PC-9 (cell line): ENCODE measurements at places on chromosomes 1 and 21.

GRCh38 chr1:69315823-69316222, 251.9 kb upstream of the LRRC7 start:
- DNase-seq, result no peak

DNA sequence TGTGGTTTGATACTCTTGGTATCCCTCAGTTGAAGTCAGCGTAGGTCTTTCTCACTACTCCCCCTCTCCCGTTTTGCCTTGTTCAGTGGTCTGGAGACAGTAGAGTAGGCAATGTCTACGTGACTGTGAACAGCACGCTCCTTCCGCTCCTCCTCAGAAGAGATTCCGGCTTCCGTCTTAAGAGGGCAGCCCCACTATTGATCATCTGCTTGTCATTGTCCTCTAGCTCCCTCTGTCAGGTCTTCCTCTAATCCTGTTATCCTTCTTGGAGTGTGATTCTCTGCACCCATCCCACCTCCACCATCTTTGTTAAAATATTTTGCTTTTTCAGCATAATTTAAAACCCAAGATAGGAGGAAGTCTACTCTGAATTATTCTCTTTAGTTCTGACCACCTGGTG, 129.9 kb upstream of the KCNK2 start:
- no peak for DNase-seq

DNA sequence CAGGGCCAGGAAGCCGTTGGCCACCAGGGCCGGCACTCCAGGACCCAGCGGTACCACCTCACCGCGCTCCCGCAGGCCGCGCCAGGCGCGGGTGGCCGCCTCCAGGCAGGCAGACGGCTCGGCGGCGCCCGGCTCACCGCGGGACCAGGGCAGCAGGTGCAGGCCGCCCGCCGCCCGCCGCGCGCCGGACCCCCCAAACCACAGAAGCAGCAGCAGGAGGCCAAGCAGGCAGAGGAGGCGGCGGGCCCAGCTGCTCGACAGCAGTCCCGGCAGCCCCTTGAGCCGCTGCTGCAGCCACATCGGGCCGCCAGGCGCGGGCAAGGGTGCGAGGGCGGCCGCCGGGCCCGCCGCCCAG, 312 bp downstream of the KIAA2013 start:
- DNase-seq, result no peak

GRCh38 chr1:6332821-6333220, 60.7 kb downstream of the ACOT7 start:
- DNase-seq, result no peak

DNA sequence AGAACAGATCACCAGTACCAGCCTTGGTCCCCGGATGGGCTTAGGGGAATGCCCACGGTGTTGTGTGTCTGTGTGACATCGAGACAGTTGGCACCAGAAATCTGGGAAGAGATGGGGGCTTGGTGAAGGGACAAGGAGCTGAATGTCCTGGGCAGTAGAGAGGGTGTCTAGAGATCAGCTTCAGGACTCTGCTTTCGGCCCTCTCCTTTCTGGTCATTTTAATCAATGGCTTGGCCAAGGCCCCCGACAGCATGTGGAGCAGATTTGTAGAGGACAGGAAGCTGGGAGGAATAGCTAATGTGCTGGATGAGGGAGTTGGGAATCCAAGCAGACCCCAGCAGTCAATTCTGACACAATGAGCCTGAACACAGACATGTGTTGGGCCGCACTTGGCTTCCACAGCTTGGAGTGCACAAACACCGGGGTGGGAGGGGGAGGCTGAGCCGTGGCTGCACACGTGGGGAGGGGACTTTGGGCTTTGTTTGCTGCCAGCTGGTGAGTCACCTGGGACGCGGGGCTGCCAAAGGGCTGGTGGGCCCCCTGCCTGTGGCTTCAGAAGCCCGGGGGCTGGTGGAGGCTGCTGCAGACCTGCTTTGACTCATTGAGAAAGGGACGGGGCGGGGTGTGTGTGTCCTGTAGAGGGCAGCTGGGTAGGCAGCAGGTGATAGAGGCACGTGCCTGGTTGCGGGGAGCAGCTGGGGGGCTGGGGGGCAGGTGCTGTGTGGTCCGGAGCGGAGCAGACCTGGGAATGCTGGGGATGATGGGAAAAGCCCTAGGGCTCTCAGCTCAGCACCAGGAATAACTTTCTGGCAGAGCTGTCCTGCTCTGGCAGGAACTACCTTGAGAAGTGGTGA, 20.9 kb downstream of the SLC1A7 start:
- no peak for DNase-seq

GRCh38 chr21:44836666-44837471, 19.0 kb upstream of the SUMO3 start:
- peak; percentile 49 for DNase-seq

- no peak for DNase-seq
These were observed 121.3 kb downstream of the SEC16B start for GRCh38 chr1:177848577-177848976.

DNA sequence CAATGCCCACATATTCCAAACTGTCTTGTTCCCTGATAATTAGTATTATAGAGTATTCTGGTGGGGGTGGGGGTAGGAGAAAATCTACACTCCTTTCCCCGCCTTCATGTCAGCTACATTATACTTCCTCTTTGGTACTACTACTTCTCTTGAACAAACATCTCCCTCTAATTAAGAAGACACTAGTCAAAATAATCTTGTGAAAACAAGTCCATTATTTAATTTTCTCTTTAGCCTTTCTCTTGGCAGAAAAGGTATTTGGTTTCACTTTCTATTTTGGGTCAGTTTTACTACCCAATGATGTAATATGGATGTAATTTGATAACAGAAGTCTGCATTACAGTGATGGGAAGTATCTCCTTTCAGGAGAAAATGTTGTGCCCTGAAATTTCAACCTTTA, 22.5 kb downstream of the NTMT2 start:
- DNase-seq, result peak; percentile 38

DNA sequence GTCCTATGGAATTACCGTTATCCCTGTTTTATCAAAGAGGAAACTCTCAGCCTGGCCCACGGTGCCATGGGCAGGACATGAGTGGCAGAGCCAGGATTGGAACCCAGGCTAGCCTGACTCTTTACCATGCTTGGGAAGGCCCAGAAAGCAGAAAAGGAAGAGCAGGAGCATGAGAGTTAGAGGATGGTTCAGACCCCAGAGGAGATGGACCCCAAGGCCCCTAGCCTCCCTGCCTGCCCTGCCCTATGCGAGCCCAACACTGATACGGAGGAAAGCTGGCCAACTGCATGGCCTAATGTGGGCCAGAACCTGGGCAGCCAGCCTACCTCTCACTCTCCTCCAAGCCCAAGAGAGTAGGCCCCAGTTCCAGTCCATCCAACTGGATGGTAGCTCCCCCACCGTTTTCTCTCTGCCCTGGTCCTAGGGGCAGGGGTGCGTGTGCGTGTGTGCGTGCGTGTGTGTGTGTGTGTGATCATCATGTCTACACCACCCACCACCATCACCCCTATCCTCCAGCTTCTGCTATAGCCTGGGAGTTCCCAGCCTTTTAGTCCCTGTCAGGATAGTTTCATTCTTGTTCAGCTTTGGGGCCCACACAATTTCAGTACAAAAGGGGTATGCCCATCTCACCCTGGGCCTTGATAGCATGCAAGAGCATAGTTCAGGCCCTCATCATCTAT, 15.4 kb upstream of the MEX3A start:
- no peak for DNase-seq

DNA sequence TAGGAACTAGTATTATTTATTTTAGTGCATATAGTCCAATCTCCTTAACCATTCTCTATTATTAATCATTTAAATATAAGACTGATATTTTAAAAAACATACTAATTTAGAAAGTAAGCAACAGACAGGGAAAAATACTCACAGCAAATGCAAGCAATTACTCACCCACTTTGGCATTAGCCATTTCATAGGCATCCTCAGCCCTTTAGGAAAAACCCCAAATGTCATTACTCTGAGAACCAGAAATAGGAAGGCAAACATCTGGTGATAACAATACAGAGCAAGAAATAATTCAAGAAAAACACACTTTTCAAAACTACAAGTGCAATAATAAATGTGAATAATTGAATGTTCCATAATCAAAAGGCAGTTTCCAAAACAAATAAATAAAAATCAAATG, 545.1 kb downstream of the PLPP3 start:
- no peak for DNase-seq

DNA sequence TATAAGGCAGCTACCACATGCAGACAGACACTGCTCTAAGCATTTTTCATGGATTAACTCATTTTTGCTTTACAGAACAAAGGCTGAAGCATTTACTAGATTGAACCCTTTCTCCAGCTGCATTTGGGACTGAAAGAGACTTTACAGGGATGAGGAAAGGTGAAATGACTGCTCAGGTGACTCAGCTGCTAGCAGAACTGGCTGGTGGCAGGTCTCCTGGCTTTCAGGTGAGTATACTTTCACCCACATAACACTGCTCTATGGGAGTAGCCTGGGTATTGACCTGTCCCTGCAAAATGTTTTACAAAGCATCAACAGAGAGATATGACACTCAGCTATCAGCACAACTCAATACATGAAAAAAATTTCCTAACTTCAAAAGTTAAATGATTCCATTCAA, 2.6 kb upstream of the CCDC185 start:
- DNase-seq, result no peak

GRCh38 chr1:61757950-61758349, 15.7 kb downstream of the PATJ start:
- DNase-seq, result no peak

DNA sequence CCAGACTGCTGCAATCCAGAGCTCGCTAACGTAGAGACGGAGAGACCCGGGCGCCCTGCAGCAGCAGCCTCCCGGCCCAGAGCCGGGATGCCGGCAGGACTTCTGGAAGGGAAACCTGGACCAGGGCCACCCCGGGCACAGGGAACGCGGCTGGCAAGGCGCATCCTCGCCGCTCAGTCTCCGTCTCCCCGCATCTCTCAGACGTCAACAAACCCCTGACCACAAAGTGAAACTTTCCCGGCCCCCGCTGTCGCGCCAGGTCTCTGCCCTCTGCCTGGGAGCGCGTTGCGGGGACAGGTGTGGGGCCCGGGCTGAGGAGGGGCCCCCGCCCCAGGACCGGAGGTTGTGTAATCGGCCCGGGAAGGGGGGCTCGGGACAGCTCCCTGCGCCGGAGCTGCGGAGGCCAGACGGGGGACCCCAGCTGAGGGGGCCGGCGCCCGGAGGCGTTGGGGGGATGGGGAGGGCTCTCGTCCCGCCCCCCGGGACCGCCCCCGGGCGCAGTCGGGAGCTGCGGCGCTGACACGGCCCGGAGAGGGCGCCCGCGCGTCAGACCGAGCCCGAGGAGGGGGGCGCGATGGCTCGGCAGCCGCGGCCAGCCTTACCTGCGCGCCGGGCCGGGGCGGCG, 116.6 kb upstream of the HIVEP3 start:
- DNase-seq, result peak; percentile 46

DNA sequence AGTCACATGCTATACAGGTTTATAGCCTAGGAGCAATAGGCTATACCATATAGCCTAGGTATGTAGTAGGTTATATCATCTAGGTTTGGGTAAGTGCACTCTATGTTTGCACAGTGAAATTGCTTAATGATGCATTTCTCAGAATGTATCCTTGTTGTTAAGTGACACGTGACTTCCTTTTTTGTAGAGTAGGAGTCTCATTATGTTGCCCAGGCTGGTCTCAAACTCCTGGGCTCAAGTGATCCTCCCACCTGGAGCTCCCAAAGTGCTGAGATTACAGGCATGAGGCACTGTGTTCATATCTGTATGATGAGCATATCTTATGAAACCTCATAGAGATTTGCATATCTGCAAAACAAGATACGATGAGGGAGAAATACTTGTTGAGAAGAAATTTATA, 13.8 kb upstream of the ABCB10 start:
- DNase-seq, result no peak

DNA sequence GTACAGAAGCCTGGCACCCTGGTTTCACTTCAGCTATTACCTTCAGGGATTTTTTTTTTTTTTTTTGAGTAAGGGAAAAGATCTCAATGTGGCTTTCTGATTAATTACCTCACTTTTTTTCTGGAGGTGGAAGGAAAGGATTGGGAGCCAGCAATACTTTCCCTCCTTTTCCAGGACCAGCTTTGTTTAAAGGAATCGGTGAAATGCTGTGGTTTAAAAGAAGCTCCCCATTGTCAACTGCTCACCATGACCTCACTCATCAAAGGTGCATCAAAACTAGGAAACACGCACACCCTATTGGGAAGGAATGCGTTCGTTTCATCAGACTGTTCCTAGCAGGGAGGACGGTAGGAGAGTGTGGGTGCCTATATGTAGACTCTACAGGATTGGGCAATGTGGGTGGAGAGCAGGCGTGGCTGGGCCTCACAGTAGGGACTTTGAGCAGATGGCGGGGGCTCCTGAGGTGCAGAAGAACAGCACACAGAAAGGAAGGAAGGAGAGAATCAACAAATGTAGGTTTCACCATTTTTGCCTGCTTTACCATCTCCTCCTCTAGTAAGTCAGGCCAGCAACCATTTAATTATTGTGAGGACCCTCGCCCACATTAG, 13.0 kb downstream of the PHGDH start:
- no peak for DNase-seq

DNA sequence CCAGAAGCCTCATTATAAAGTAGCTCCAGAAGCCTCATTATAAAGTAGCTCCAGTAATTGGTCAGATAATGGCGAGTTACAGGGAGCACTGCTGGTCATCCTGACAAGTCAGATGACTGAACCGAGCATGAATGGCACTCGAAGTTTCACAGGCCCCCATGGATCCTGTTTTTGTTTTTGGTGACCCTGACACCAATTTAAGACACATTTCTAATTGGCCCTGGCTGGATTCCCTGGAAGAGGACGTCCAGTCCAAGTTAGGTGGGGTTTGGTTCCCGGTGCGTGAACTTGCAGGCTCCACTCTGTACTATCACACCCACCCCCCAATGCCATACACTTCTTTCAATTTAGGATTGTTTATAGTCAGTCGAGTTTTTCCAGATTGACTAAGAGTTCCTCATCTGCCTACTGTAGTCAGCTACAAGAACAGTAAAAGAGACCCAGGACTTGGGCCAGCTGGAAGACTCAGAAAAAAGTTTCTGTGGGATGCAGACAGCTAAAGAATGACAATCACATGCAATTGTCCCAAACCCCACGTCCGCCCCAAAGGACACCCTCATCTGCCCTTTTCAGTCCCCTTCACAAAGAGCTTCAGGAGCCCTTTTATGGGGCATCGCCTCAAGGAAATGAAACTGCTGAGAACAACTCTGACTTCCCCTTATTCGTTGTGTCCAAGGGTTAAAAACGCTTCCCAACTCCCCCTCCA, 2.7 kb downstream of the DHRS3 start:
- no peak for DNase-seq

DNA sequence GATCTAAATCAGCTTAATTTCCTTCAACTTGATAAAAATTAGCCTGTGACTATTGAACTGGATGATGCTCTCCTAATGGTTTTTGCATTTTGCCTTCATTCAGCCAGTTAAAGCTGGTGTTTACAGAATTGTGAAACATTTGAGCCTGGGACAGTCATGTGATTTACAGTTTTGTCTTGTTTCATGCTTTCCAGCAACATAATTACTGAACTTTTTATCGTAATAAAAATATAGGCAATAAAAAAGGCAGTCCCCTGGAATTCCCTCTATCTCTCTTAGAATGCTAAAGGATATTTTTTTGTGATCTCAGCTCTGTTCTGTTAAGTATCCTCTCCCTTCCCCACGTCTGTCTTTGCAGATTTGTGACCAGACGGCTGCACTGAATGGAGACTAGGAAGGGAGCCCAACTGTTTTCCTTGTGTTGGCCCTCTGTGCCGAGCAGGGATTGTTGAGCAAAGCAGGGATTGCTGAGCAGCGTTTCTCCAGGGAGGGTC, 70.3 kb upstream of the RGL1 start:
- no peak for DNase-seq
